Stimulated activated CD4-positive, alpha-beta T cell treated with anti-CD3 and anti-CD28 coated beads, Interleukin-12 subunit alpha, Interleukin-12 subunit beta, amount 100 ng/mL, for 24 hours (primary cell): ENCODE measurements at places on chromosomes 16 and 17.

DNA sequence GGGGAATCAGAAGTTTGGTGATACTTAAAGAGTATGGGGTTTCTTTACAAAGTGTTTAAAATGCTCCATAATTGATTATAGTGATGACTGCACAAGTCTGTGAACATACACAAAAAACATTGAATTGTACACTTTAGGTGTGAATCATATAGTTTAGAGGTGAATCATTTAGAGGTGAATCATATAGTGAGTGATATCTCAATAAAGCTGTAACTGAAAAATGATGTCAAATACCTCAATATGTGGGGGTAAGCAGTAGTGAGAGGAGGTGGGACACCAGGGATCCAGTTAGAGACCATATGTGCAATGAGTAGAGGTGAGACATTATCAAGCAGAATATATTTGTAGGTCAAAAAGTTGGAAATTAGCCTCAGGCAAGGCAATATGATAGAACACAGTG is 264.5 kb downstream of the PMP22 start:
- DNase-seq: no peak

- DNase-seq: no peak
These were observed 560.7 kb downstream of the KCNJ18 start for GRCh38 chr17:22253007-22253406.

- no peak for DNase-seq
These were observed 27.7 kb upstream of the GOSR1 start for GRCh38 chr17:30449480-30449879.

DNA sequence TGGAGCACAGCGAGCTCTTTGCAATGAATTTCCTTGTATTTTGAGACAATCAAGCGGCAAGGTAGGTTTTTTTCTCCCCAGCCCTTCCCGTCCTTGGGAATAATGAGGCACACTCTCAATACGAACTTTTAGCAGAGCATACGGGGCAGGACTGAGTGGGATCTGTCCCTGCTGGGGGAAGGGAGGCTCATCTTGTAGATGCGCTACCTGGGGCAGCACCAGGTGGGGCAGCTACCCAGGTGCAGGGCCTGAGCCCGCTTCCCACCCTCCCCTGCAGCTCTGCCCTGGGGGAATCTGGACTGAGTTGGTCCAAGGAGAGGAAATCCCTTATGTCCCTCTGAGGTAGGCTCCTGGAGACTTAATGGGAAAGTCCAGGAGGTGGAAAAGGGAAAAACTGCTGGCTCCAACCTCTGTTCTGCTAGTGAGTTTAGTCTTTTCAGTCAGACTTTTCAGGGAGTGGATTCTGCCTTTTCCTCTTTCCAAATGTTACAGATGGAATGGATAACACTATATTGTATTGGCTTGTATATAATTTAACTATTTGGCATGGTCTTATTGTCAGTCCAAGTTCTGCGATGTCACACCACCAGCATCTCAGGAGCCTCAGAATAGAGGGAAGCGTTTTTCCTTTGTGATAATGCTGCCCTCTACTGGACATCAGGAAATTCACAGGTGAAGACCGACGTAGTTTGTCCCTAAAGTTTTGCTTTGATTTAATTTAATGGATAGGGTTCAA is 9.6 kb upstream of the CES1 start:
- no peak for DNase-seq

- no peak for DNase-seq
These were observed 8.6 kb upstream of the ANKFY1 start for GRCh38 chr17:4272213-4272971.

- DNase-seq: no peak
These were observed 223.2 kb upstream of the DYNLRB2 start for GRCh38 chr16:80317599-80318037.

DNA sequence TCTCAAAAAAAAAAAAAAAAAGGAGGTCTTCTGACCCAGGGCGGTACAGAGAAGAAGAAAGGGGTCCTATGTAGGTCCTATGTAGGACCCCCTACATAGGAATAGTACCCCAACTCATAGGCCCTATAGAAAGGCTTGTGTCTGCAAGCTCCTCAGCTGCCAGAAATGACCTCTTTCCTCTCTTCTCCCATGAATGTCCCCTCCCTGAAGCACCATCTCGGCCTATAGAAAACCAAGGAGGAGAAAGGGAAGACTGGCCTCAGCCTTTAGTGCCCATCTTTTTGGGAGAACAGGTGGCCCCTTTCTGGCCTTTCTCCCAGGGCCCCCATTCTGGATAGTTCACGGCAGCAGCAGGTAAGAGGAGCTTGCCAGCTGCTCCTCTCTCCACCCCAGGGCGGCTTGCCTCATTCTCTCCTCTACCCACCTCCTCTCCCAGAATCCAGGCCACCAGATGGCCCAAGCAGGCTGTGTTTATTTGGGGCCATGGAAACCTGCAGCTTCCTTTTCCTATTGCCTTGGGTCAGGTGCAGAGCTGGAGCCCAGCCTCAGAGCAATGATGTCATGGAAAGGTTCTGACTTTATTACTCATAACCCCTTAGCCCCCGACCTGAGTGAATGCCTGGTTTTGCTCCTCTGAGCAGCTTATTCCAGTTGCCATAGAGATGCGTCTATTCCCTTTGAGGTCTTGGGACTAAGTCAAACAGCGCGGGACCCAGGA is 1.6 kb upstream of the MRPL58 start:
- DNase-seq: no peak
